ENCODE measurements at places on chromosomes 1 and 21.
A peak's percentile ranks its signal among the peaks of the same experiment; 100 is the strongest.

- peak; percentile 66 for DNase-seq
Observed at GRCh38 chr1:31798433-31799195, 17.2 kb downstream of the SPOCD1 start.

DNA sequence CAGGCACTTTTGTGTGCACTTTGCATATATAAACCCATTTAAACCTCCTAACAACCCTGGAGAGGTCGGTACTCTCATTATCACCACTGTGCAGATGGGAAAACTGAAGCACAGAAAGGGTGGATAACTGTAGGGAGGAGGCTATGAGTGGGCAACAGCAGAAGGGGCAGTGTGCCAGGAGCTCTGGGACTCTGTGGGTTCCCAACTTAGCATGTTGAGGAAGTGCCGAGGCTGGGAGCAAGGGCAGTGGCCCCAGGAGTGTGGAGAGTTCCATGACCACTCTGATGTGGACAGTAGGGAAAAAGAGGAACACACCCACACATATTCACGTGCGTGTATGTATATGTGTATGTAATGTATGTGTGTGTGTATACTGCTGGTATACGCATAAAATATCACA is 25.7 kb upstream of the KCNC4 start:
- DNase-seq, result no peak

GRCh38 chr1:183472488-183473216 is at the start of gene SMG7:
Gene SMG7, plus strand, starts transcription at chr1:183472499. Its CDS starts 122 bp downstream, at chr1:183472621.
- peak; percentile 88 for DNase-seq

GRCh38 chr1:197868751-197869489 is 33.5 kb upstream of the C1orf53 start:
- DNase-seq, result no peak

DNA sequence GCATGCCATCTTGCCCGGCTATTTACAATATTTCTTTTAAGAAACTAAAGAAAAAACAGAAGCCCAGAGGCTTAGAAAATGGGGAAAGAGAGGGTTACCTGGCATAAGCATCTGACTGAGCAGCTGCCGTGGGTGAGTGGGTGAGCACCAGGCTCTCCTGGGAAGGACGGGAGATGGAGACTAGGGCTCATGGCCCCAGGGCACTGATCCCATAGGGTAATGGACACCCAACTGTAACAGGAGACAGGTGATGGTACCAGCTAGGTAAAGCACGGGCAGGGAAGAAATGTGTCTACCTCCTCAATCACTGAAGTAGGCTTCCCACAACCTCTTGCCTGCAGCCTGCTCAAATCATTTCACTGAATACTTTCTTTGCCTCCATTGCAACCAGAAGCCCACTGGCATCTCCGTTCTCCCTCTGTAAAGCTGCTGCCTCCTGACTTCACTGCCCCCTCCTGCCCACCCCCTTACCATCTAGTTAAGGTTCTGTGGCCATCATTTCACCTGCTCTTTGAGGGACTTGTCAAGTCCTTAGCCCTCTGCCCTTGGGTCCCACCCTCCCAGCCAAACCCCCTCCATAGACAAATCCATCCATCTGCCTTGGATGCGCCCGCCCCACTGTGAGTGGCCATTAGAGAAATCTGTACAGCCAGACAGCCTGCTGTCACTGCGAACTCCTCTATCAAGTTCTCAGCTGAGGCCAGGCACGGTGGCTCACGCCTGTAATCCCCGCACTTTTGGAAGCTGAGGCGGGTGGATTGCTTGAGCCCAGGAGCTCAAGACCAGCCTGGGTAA is 6.2 kb downstream of the TMEM125 start:
- DNase-seq, result no peak

- DNase-seq, result no peak
Observed at GRCh38 chr1:68328490-68328889, 96.2 kb upstream of the WLS start.

DNA sequence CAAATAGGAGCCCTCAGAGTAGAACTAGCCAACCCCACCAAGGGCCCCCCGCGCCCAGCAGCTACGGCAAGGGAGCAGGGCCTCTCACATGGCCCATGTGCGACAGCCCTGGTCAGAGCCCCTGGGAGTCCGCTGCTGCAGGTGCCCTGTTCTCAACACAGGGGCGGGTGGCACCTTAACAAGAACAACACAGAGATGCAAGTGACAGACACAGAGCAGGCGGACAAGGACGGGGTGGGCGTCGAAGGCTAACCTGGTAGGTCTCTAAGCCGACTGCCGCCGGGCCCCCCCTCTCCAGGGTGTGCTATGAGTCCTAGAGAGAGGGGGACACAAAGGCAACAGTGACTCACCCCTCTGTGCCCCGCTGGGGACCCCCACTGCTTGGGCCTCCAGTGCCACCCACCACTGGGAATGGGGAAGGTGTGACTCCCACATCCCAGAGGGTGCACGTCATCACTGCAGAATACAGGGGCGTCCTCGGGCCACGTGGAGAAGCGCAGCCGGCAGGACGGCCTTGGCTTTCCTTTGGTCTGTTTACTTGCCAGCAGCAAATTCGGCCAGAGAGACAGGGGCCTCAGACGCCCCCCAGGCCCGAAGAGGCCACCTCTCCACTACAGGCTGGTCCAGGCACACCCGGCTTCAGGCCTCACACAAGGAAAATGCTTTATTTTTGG is 44.8 kb downstream of the PRDM15 start:
- DNase-seq, result no peak

DNA sequence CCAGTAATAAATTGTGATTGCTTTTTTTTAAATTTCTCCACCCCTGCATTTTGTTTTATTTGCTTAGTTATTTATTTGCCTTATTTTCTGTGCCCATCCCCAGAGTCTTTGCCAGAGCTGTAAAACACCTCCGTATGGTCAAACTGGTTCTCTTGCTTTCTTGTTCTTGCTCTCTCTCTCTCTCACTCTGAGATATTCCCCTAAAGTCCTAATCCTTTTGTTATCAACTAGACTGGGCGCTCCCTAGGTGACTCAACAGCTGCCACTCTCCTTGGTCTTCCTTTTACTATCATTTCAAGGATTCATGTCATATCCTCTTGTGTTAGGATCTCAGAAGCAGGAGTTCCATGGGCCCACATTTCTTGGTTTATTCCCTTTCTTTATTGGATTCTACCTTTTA is 160.0 kb downstream of the PRDM2 start:
- DNase-seq, result no peak

GRCh38 chr1:182391362-182392049 is at the start of gene GLUL:
Gene GLUL, minus strand, starts transcription at chr1:182391790. Its CDS starts 3,053 bp downstream, at chr1:182388737.
- peak; percentile 91 for DNase-seq

DNA sequence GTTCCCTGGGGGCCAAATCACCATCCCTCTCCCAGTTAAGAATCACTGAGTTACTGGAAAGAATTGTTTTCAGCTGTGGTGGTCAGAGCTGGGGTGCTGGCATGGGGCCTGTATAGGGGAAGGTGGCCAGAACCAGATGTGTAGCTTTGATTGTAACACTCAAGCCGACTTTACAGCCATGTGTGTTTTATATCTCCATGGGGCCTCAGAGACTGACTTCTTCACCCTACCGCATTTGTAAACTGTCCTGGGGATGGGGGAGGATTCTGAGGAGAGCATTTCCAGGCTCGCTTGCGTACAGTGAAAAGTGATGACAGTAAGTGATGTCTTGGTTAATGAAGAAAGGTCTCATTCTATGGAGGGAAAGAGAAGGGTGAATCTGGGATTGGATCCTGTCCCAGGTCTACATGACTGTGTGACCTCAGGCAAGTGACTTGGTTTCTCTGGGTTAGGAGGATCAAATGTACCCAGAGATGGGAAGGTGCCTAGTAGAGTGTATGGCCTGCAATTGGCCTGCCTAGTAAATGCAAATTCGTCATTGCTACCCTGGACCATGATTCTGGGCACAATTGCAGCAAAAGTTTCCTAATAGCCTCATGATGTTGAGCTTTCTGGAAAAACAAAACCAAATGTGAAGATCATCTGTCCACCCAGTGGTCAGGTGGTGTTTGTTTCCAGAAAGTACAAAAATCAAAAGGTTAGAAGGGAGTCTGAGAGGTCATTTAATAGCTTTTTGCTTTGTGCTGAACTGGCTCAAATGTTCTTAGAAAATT is 49.7 kb upstream of the RCC2 start:
- DNase-seq, result no peak

DNA sequence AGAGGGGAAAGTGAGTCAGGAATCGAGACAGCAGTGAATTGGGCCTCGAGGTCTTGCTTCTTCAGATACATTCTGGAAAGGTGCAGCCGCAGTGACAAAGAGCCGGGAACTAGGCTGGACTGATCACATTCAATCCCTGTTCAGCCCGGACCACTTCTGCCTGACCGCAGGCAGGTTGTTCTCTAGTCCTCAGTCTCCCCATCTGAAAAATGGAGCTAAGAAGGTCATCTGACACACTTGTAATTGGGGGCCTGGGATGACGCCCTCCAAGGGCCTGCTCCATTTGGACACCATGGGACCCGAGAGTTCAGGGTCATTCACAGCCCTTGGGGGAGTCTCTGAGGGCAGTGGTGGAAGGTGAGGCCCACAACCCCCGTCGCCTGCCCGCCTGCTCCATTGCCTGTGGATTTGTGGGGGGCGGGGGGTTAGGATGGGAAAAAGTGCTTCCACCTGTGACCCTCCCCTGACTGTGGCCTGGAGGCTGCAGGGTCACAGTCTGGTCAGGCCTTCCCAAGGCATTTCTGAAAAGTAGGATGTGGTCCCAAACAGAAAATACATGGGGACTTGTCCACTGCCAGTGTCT is 87.9 kb upstream of the CSF3R start:
- no peak for DNase-seq

DNA sequence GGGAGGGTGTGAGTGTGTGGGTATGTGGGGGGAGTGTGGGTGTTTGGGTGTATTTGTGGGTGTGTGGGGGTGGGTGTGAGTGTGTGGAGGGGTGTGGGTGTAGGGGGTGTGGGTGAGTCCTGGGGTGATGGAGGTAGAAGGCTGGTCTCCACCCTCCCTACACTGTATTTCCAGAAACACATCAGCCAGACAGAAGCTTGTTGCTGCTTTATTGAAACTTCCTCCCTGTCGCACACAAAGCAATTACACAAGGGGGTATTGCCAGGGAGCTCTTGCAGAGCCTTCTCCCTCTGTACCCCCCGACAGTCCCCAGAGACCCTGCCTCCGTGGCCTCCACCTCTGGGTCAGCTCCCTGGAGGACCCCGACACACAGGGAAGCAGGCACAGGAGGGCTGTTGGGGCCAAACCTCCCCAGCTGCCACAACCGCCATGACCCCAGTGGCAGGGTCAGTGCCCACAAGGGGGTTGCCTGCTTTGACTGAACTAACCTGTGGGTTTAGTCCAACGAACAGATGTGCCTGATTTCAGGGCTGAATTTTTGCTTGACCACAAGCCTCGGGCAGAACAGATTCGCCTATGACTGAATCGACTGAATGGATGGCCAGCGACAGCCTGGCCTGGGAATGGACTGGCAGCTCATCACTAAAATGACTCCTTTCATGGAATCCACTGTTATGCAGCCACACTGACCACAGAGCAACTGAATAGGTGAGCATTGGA is 9.1 kb upstream of the MATN1 start:
- DNase-seq, result no peak

GRCh38 chr1:7585216-7585907 is 185.7 kb upstream of the VAMP3 start:
- DNase-seq, result no peak

GRCh38 chr1:169914531-169914930 is 20.8 kb upstream of the SCYL3 start:
- no peak for DNase-seq

DNA sequence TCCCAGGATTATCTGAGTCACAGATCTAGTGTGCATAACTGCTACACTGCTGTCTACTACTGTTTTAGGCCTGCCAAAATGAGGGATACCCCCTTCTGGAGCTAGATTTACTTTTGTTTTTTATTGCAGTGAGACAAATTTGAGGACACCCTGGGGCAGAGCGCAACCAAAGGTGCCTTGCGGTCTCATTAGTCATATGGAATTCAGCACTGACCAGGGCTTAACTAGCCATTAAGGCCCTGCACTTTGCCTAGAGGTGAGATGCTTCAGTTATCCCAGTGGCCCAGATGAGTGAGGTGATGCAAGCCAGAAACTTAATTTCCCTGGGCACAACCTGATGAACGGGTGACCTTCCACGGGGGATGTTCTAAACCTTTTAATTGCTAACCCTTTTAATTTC is 998 bp upstream of the SPAG17 start:
- DNase-seq, result no peak

GRCh38 chr1:76203127-76203526 is 128.6 kb downstream of the ST6GALNAC3 start:
- no peak for DNase-seq

DNA sequence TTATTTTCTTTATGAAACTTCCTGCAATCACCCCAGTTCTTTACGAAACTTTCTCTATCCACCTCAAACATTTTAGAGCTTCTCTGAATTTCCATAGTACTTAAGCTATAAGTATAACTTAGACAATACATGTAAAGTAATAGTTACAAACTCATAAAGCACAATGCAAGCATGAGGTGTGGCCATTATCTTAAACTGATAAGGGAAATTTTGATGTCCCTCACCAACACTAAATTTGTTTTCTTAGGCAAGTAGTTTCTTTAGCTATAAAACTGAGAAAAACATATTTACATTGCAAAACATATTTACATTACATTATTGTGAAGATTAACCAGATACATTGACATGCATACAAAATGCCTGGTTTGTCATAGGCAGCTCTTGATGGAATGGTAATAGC is 146.4 kb upstream of the ATP1B1 start:
- no peak for DNase-seq

DNA sequence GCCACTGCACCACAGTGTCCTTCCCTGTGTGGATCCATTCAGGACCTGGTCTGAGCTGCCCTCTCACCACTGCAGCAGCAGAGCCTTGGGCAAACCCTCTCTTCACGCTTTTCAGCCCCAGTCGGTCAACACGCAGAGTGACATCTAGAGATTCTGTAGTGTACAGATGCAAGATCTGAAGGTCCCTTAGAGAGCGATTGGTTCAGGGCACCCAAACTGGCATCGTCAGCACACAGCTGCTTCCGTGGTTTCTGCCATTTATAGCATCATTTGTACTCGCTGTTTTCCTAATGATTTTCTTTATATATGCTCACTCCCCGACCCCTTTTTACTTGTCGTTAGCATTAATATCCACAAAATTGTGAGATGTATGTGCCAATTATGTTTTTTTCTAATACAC is 1.5 kb upstream of the ASCL5 start:
- DNase-seq, result no peak

GRCh38 chr1:64814427-64814826 is 69.6 kb downstream of the RAVER2 start:
- DNase-seq, result no peak

DNA sequence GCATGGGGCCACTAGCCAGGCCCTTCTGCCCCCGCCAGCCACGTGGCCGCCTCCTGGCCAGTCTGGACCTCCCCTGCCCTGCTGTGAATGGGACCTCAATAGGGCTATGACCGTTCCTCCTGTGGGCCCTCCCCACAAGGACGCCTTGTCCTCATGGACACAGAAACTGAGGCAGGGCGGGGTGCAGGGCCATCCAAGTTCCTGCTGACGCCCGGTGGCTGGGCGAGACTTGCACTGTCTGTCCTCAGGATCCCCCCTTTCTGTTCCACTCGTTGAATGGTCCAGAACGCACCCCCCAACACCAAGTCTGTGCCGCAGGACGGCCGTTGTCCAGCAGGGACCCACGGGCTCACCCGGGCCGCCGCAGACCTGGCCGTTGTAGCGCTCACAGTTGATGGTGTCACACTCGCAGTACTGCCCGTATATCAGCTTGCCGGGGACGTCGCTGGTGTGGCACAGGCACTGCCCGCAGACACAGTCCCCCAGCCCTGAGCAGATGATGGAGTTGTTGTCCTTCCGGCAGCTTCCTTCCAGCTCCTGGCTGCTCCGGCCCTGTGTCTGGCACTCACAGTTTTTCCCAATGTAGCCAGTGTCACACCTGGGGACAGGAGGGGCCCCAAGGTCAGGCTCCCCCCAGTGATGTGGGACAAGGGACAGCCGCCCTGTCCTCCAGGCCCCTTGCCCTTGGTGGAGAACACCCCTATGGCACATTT is 16.3 kb upstream of the PTTG1IP start:
- peak; percentile 3 for DNase-seq

All from posterior cingulate gyrus (tissue), 11 donors.